MCF 10A (cell line): ENCODE measurements at places on chromosomes 4 and X. TPM values are rescaled to one million over a fixed set of nuclear protein-coding genes. Genes with fewer than 3 reads are reported as not detected.

Gene TMPRSS11A
- total RNA-seq = not detected in 2 replicates

Gene VEGFD
- not detected in 2 replicates for total RNA-seq

Gene CCKAR
- total RNA-seq = not detected in 2 replicates

Gene PRSS12
- 8.9 and 10.7 TPM in 2 replicates for total RNA-seq

- H3K27me3 ChIP-seq = peaks cover 10% of the 10 kb centered on the region
- H3K36me3 ChIP-seq = no peaks in the 10 kb centered on the region
- peaks cover 5% of the 10 kb centered on the region for H3K4me1 ChIP-seq
- no peak for DNase-seq
- H3K27ac ChIP-seq = no peak overlapping the region
- H3K4me3 ChIP-seq = no peak overlapping the region
Measured at GRCh38 chr4:8728536-8729407, 136.2 kb downstream of the CPZ start.

GRCh38 chrX:6813836-6814370 is 279.0 kb upstream of the VCX3A start:
- H3K4me1 ChIP-seq = no peaks in the 10 kb centered on the region
- no peaks in the 10 kb centered on the region for H3K36me3 ChIP-seq
- no peak overlapping the region for H3K4me3 ChIP-seq
- H3K27me3 ChIP-seq = no peaks in the 10 kb centered on the region
- no peak for DNase-seq
